Upper lobe of left lung (tissue), 6 donors: ENCODE measurements at places on chromosomes 3 and 15. TPM values are rescaled to one million over a fixed set of nuclear protein-coding genes. Genes with fewer than 3 reads are reported as not detected.
A peak's percentile ranks its signal among the peaks of the same experiment; 100 is the strongest.

NRG4 gene
- 1.7 TPM for total RNA-seq

C3orf52 gene
- total RNA-seq: 40.1 TPM

STRIT1 gene
- not detected for total RNA-seq

DNA sequence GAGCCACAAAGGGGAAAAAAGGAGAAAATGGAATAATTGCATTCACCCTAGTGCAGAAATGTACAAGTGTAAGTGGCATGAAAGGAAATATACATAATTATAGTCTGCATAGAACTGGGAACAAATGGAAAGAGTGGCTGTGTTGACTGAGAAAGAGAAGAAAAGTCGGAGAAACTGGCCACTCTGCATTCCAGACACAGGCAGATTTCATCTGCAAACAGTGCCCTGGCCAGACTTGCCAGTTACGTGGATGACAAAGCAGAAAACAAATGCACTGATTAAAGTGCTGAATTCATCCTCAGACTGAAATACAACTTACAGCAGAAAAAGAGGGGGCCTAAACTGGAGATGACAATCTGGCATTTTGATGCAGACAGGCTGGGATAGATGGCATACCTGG is 129.8 kb downstream of the FGF12 start:
- DNase-seq: peak; percentile 26

DNA sequence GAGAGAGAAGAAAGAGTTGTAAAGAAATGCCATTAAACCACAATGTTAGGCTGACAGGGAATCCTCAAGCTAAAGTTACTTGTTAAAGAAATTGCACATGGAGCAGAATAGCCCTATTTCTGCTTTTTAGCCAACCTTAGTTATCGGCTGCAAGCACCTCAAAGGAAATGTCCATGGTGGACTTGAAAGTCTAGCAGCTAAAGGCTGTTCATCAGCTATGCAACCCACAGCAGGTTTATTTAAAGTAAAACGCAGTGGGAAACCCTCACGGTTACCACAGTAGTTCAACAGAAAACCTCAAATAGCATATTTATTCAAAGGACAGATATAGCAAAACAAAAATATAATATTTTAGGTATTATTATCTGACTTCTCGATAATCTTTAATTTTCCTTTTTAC is 967.2 kb downstream of the IGSF11 start:
- no peak for DNase-seq

DNA sequence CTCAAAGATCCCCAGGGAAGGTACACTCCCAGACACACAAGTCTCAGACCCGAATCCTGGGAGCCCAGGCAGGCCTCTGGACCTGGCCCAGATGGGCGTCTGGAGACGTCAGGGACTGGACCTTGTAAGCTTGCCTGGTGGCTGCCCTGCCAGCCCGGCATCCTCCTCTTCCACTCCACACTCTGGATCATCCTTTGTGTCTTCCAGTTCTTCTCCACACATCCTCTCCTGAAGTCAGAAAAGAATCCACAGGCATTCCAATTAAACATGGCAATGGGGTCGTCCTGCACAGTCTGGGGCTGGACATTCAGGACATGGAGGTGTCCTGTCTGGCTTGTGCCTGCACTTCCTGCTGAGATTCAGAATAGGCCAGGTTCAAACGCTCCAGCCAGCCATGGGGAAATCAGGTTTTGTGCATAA is 208.8 kb upstream of the IGF1R start:
- no peak for DNase-seq
